Activated naive CD4-positive, alpha-beta T cell treated with anti-CD3 and anti-CD28 coated beads for 36 hours (primary cell): ENCODE measurements at places on chromosomes 13 and 19. TPM values are rescaled to one million over a fixed set of nuclear protein-coding genes. Genes with fewer than 3 reads are reported as not detected.
A peak's percentile ranks its signal among the peaks of the same experiment; 100 is the strongest.

DNA sequence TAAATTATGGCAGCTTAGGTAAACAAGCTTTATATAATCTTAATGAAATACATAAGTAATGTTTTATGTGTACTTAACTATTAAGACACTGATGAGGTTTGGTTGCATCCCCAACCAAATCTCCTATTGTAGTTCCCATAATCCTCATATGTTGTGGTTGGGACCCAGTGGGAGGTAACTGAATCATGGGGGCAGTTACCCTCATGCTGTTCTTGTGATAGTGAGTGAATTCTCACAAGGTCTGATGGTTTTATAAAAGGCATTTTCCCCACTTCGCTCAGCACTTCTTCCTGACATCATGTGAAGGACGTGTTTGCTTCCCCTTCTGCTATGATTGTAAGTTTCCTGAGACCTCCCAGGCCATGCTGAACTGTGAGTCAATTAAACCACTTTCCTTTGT is 212.7 kb downstream of the DIAPH3 start:
- DNase-seq: no peak

GRCh38 chr13:51590971-51591627 is 6.8 kb downstream of the WDFY2 start:
- no peak for DNase-seq

DNA sequence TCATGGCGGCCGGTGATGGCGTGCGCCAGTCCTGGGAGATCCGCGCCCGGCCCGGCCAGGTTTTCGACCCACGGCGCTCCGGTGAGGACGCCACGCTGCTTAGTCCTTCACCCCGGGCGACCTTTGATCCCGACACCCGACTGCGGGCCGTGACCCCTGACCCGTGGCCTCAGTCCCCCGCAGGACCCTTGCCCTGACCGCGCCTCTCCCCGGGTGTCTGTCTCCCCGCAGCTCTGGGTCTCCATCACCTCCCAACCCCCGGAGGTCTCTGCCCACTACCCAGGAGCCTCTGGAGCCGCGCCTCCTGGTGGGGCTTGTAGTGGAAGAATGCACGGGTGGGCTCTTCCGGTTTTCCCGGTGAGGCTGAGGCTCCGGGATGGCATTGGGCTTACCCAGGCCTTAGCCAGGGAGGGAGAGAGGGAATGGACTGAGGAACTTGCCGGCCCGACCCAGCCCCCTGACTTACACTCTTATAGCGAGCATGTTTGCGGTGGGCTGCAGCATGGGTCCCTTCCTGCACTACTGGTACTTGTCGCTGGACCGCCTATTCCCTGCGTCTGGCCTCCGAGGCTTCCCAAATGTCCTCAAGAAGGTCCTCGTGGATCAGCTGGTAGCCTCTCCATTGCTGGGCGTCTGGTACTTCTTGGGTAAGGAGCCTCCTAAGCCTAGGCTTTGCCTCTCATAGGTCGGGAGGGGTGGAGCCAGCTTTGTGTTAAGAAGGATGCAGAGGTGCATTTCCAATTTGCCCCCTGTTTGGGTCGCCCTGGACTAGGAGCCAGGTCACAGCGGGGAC is 566 bp downstream of the MPV17L2 start:
- DNase-seq: no peak

- no peak for DNase-seq
Observed at GRCh38 chr13:75796825-75797224, 160.7 kb downstream of the LMO7 start.

DNA sequence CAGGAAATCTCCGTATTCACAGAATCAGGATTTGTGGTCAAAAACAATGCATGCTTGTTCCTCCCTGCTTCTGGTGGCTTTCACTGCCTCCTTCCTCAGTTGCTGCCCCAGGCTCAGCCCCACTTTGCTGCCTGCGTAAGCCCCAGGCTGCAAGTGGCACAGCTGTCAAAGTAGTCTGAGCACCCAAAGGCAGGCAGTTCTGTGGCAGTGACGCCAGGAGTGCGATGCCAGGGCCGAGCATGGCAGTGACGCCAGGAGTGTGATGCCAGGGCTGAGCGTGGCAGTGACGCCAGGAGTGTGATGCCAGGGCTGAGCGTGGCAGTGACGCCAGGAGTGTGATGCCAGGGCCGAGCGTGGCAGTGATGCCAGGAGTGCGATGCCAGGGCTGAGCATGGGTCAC is 77.3 kb upstream of the GPR183 start:
- DNase-seq: peak; percentile 65

GRCh38 chr13:27482983-27483382 is 32.6 kb upstream of the MTIF3 start:
- no peak for DNase-seq

DNA sequence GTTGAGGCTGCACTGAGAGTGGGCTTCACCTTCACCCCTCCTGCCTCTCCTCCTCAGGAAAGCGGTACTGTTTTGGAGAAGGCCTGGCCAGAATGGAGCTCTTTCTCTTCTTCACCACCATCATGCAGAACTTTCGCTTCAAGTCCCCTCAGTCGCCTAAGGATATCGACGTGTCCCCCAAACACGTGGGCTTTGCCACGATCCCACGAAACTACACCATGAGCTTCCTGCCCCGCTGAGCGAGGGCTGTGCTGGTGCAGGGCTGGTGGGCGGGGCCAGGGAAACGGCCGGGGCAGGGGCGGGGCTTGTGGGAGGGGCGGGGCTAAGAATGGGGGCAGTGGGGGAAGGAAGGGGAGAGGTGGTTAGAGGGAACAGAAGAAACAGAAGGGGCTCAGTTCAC is 7.5 kb downstream of the CYP2A13 start:
- no peak for DNase-seq

DNA sequence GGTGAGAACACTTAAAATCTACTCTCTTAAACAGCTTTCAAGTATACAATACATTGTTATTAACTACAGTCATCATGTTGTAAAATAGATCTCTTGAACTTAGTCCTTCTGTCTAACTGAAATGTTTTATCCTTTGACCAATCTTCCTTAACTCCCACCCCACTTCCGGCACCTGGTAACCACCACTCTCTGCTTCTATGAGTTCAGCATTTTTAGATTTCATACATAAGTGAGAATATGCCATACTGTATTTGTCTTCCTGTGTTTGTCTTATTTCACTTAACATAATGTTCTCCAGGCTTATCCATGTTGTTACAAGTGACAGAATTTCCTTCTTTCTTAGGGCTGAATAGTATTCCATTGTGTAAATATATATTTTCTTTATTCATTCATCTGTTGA is 144.1 kb upstream of the TRPC4 start:
- DNase-seq: no peak

- no peak for DNase-seq
Observed at GRCh38 chr13:96011291-96011872, 41.8 kb downstream of the UGGT2 start.

DNA sequence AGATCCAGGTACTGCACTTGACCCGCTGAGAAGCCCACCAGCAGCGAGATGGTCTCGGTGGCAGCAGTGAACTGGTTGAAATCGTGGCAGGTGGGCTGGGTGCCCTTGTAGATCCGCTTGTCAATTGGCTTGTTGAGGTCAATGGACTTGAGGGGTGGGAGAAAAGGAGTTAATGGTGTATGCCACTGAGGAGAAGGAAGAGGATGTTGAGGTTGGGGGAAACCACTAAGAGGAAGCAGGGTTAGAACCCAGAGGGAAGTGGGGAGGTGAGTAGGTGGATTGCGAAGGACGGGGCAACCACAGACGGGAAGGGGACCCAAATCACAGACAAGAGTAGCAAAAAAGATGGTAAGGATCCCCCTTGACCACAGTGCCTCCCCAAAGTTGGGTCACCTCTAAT is 1.7 kb downstream of the DMWD start:
- DNase-seq: peak; percentile 40

- no peak for DNase-seq
Observed at GRCh38 chr13:84466461-84466860, 584.2 kb upstream of the SLITRK1 start.

GRCh38 chr13:109331011-109331433 is 455.4 kb downstream of the IRS2 start:
- no peak for DNase-seq

DNA sequence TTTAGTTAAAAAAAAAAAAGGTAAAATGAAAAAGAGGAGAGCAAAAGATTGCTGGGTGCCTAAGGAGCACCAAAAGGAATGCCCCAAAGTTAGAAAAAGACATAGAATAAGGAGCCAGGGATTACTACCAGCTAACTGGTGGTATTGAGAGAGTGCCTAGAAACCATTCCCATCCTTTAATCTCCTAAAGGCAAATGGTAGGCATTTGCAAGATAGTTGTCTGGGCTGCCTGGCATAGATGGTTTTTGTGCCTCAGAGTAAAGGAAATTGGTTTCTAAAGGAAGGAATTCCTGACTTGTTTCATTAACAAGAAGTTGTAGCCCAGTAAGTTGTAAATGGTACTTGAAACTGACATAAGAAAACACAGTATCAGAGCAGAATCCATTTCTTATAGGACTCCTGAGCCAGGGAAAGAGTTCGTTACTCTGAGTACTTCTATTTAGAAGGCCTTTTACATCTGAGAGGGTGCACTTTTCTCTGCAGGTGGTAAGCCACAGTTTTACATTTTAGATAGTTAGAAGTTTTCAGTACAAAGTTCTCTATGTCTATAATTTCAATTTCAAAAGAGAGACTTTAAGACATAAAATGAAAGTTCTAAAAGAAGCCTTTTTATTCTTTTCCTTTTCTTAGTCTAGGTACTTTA is 92.6 kb downstream of the OLFM4 start:
- DNase-seq: no peak

GRCh38 chr13:77619655-77620054 is 77.8 kb upstream of the SLAIN1 start:
- DNase-seq: no peak

DNA sequence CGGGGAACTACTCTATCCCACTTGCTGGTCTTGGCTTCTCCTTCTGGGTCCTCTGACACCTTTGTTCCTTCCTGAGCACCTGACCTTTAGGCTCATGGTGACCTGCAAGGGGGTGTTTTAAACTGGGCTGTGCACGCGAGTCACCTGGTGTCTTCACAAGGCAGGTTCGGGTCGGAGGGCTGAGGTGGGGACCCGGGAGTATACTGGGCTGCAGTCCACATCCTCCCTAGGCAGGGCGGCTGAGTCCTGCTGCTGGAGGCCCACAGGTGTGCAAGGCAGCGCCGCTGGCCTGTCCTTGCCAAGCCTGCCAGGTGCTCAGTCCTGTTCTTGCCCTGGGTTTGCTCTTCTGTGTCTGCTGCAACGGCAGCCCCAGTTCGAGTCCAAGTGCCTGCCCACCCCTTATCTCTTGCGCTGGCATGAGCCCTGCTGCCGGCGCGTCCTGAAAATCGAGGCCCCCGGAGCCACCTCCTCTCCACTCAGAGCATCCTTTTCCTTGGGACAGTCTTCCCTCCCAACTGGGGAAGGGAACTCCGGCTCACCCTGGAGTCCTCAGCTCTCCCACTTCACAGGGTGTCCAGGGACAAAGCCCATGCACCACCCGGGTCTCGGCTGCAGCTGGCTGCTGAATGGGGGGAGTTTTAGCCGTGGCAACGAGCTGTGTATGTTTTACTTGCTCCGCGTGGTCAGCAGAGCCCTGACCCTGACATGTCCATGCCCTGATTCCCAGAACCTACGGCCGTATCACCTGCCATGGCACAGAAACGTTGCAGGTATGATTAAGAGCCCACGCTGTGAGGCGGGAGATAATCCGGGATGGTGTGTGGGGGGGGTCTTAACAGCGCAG is 193.5 kb downstream of the TEX29 start:
- no peak for DNase-seq

- no peak for DNase-seq
Observed at GRCh38 chr13:68190818-68191217, 960.7 kb upstream of the PCDH9 start.

KIR2DL3 gene
- total RNA-seq: not detected

TMEM272 gene
- 0.42 TPM for total RNA-seq

SPATA13 gene
- total RNA-seq: 57.4 TPM

HIPK4 gene
- total RNA-seq: not detected

GNA15 gene
- total RNA-seq: 28.4 TPM

C3 gene
- 0.94 TPM for total RNA-seq

PNMA8A gene
- 1.1 TPM for total RNA-seq

ZIK1 gene
- total RNA-seq: 3.6 TPM

FBXW9 gene
- 7.2 TPM for total RNA-seq

ZNF776 gene
- 10.3 TPM for total RNA-seq
